Stimulated activated CD4-positive, alpha-beta T cell treated with anti-CD3 and anti-CD28 coated beads, TNF-alpha, amount 100 ng/mL, for 1 hour (primary cell): ENCODE measurements at places on chromosomes 5 and 9.

- no peak for DNase-seq
Measured at GRCh38 chr9:70947086-70947485, 174.3 kb downstream of the TRPM3 start.

- no peak for DNase-seq
Measured at GRCh38 chr9:137244486-137245449, 3.7 kb downstream of the TUBB4B start.

DNA sequence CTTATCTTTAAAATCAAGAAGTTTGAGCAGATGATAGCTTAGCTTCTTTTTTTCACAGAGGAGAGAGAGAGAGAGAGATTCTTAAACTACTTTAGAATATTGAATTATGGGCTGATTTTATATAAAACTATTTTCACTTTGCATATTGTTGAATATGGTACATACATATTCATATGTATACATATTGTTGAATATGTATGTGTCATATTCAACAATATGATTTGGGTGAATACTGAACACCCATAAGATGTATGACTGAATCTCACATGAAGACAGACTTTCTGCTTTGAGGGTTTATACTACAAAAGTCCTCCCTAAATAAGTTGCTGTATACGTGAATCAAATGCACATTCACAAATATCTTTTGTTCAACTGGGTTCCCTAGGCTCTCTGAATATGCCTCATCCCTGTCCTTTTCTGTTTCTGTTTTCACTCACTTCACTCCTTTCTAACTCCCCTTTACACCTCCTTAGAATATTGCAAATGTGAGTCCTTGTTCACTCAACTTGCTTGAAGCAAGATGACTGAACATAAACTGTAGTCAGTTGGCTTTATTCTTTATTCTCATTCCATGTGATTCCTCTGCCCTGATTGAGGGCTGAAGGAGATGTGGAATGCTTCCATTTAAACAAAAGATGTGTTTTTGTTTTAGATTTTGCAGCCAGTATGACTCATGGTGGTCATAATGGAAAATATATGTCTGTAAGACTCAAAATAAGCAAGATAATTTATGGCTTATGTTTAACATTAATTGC lies 225.4 kb upstream of the DAB2 start:
- no peak for DNase-seq

GRCh38 chr9:105341434-105342146 lies 97.1 kb downstream of the SLC44A1 start:
- no peak for DNase-seq

DNA sequence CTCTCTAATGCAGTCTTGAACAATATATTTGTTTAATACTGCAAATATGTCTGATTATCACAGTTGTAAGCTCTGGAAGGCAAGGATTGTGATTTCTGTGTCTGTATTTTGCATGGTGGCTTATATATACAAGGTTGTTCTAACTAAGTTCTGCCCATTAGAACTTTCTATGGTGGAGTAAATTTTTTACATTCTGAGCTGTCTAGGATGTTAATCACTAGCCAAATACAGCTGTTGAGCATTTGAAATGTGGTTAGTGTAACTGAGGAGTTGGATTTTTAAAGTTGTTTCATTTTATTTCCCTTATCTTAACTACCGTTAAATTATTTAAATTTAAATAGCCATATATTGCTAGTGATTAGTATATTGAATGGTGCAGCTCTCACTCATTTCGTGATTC lies 64.3 kb upstream of the DMRTA1 start:
- DNase-seq: no peak

GRCh38 chr5:64201996-64202395 lies 36.4 kb downstream of the RNF180 start:
- DNase-seq: no peak

GRCh38 chr5:2291146-2291840 lies 408.6 kb upstream of the IRX4 start:
- DNase-seq: no peak

DNA sequence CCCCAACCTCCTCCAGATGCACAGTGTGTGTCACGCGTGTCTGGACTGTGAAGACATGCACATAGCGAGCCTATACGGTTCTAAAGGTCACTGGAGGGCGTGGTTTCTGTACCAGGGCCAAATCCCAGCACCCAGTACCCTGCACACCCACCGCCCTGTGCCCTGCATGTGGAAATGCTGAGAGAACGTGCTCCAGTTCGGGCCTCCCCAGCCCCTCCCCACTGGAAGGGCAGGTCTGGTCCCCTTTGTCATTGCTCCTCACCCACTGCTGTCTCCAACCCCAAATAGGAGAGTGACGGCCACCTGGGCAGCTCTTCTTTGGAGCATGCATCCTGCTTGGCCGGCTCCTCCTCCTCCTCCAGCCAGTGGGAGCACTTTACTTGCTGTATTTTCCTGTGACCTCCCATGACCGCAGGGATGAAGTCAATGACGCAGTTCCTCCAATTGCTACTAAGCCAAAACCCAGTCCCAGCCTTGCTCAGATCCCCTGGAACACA lies 116.7 kb downstream of the WNK2 start:
- DNase-seq: no peak

GRCh38 chr5:78537821-78538220 lies 110.8 kb downstream of the LHFPL2 start:
- DNase-seq: no peak

- no peak for DNase-seq
Measured at GRCh38 chr5:143245929-143246561, 157.4 kb downstream of the NR3C1 start.

DNA sequence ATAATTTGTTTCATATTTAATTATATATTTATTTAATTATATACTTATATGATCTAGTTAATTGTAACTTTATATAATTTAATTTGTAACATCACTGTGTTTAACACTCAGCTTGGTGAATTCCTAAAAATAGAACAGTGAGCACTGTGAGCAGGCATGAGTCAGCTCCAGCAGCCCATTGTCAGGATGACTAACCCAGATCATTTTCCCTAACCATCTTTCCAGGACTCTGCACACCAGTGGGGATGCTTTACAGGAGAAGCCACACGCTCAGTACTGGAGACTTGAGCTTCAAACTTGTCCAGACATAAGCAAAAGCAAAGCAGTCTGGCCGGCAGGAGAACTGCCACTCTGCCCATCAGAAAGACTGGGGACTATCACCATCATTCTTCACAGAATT lies 446.2 kb upstream of the TRPC7 start:
- no peak for DNase-seq

DNA sequence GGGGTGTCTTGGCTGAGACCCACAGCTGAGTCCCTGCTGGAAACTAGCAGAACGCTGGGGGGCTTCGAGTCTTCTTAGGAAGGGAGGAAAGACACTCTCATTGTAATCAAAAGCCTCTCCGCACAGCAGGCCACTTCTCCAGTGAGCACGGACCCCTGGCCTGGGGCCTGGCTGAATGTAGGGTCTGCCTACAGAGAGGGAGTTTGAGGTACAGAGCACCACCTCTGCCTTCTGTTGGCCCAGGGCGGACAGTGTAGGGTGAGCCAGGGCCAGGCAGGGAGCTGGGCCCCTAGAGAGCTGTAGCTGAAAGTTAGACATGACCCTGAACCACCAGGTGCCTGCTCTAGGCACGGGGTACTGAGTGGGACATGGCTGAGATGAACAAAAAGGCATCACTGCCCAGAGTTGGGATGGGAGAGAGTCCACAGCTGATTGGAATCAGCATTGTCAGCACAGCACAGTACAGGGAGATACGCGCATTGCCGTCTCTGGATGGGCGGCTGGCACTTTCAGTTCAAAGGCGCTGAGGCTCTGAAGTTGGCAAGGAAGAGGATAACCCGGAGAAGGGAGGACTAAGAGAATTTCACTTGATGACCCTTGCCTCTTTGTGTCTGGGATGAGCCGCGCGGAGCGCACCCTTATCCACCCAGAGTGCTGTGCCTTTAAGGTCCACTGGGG lies 363 bp upstream of the SLC25A48 start:
- DNase-seq: no peak

DNA sequence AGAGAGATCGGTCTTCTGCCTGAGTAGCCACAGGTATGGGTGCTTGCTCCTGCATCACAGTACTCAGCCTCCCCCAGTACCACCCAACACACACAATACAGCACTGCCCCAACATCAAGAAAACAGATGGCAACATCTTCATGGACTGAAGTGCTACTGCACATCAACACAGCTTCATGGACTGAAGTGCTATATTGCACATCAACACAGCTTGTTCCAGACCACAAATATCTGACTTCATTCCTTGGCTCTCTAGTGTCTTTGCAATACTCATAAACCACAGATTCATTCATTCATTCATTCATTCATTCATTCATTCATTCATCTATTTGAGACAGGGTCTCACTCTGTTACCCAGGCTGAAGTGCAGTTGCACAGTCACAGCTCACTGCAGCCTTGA lies 31.1 kb upstream of the PCA3 start:
- DNase-seq: no peak

- DNase-seq: no peak
Measured at GRCh38 chr5:135139381-135140134, 105.5 kb upstream of the PITX1 start.

DNA sequence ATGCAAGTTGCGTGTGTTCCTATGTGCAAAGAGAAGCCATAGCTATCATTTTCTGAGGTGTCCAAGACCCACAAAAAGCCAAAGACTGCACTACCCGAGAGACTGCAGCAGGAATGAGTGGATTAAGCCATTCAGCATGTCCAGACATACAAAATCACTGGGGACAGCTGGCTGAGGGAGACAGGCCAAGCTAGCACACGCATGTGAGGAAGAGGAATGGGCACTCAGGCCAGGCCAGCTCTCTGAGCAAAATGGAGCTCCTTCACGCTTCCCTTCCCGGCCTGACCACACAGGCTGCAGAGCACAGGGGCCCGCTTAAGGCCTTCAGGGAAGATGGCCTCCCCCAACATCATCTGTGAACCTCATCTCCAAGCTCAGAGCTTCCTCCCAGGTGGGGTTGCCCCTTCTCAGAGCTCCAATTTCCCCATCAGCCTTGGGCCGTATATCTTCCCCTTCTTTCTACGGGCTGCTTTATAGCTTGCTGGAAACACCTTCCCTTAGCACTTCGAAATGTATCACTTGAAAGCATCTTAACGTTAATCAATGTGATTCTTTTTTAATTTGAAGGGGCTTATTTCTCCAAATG lies 8.4 kb downstream of the DCANP1 start:
- DNase-seq: no peak

- no peak for DNase-seq
Measured at GRCh38 chr9:21070171-21070571, 7.6 kb downstream of the IFNB1 start.

DNA sequence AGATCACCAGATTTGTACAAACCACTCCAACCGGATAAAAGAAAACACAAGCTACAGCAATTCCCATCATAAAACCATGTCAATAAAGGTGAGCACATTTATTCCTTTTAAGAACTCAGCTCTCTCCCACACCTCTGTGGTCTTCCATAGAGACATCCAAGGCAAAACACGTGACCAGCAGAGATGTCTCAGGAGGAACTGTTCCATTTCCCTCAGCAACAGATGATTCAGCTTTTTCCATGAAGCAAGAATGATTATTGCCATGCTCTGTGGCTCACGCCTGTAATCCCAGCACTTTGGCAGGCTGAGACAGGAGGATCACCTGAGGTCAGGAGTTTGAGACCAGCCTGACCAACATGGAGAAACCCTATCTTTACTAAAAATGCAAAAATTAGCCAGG lies 15.8 kb downstream of the GZMK start:
- DNase-seq: no peak

DNA sequence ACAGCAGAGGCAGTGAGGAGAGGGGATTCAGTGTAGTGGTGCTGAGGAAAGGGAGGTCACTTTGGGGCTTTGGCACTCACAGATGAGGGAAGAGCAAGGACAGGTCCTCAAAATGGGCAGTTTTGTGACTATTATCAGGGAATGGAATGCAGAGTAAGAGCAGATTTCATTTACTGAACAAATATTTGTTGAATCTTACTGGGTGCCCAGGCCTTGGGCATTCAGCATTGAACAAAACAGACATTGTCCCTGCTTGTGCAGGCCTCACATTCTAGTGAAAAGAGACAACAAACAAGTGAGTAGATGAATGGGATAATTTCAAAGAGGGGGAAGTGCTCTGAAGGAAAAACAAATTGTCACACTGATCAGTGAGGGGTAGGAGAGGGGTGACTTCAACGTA lies 404.1 kb downstream of the DMRT2 start:
- DNase-seq: no peak

- no peak for DNase-seq
Measured at GRCh38 chr5:128271859-128272464, 188.4 kb downstream of the SLC12A2 start.

DNA sequence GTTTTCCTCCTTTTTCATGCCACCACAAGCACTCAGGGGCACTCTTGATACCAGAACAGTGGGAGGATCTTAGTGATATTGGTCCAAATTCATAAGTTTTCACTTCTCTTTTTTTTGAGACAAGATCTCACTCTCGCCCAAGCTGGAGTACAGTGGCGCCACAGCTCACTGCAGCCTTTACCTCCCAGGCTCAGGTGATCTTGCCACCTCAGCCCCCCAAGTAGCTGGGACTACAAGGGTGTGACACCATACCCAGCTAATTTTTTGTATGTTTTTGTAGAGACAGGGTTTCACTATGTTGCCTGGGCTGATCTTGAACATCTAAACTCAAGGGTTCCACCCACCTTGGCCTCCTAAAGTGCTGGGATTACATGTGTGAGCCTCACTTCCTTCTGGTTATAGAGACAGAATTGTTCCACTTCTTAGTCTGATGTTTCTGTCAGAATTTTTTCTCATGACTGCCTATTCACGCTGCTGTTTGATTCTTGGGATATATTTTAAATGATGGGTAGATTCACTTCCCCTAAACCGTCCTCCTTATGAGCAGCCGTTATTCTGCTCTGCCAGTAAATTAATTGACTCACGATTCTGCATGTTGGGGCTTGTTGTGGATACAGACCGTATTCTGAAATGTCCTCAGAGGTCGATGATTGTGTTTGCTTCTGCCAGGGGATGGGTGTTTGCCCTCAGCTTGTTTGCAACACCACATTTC lies 30.8 kb downstream of the MTAP start:
- no peak for DNase-seq

DNA sequence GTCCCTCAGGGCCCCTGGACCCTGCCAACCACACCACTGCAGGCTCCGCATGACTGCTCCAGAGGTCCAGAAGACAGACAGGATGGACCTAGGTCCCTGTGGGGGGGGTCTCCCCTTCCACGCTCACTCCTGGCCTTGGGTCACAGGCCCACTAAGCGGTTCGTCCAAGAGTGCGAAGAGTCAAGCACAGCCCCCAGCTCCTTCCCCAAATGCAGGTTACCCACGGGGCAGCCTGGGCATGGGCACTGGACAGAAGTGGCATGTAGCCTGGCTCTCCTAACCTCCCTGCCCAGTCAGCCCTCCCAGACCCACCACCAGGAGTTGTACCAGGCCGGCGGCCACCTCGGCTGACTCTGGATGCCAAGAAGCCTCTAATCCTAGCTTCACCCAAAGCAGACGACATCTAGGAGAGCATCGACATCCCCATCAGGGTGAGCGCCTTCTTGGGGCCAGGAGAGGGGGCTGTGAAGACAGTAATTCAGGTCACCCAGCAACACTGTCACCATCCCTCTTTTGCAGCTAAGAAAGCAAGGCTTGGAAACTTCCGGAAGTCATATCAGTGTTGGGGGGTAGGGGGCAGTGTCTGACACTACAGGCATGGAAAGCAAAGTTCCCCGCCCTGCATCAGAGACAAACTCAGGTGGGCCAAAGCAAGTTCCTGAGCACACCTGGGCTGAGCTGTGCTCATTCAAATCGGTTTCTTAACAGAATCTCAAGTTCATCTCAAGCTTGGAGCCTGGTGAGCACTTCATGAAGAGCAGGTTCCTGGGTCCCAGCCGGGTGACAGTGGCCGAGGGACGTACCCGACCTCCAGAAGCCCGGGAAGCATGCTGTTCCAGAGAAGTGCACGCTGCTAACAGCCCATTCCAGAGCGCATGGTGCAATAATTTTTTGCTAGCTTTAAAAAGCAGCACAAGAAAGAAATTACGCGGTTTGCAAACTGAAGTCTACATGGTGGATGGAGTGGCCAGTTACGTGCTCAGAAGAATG lies 68.7 kb downstream of the SEMA4D start:
- no peak for DNase-seq
